NCI-H226 (cell line): ENCODE measurements at places on chromosomes 7 and 10.

- DNase-seq = no peak
Observed at GRCh38 chr7:157022681-157023588, 12.5 kb upstream of the MNX1 start.

GRCh38 chr10:34491678-34492077 lies 323.4 kb downstream of the PARD3 start:
- no peak for DNase-seq

- peak; percentile 71 for DNase-seq
Observed at GRCh38 chr10:17273403-17273802, 45.4 kb downstream of the VIM start.

- DNase-seq = peak; percentile 98
Observed at GRCh38 chr7:23713285-23714149, 3.5 kb downstream of the STK31 start.

DNA sequence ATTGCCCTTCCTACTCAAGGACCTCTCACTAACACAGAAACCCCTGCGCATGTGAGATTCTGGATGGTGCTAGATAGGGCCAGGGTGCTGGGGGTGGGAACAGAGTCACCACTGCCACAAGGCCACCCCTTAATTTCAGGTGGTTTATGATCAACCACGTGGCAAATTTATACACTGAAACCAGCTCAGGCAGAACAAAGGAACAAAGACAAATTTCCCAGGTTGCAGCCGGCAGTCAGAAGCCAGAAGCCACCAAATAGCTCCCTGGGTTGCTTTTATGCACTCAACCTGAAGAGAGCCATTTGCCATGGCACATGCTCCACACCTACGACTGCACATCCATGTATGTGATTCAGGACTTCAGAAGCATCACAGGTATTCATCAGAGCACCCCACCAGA lies 2.5 kb downstream of the VOPP1 start:
- no peak for DNase-seq

GRCh38 chr10:119199231-119199992 lies 8.0 kb upstream of the GRK5 start:
- DNase-seq = peak; percentile 36

DNA sequence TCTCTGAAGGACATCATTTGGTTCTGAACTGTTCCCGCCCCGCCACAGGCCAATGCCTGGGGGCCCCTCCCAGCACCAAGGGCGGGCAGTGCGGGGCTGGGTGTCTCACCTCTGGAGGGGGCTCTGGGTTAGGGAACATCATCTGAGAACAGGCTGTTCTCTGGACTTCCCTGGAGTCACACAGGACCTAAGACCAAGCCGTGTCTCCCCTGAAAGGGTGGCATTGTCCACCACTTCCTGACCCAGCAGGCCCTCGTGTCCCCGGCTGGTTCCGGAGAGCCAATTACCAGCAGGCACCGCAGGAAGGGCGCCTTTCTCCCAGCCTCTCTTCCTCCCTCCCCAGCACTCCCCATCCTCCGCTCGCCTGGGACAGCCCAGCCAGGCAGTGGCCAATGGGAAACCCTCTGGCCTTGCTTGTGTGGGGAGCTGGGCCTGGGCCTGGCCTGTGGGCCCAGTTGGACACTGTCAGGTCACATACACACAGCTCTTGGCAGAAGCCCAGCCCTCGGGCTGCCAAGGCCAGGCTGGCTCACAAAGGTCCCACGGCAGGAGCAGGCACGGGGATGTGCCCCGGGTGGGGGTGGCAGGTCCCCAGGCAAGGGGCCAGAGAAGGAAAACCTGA lies 119.5 kb downstream of the SPDYE5 start:
- DNase-seq = no peak

DNA sequence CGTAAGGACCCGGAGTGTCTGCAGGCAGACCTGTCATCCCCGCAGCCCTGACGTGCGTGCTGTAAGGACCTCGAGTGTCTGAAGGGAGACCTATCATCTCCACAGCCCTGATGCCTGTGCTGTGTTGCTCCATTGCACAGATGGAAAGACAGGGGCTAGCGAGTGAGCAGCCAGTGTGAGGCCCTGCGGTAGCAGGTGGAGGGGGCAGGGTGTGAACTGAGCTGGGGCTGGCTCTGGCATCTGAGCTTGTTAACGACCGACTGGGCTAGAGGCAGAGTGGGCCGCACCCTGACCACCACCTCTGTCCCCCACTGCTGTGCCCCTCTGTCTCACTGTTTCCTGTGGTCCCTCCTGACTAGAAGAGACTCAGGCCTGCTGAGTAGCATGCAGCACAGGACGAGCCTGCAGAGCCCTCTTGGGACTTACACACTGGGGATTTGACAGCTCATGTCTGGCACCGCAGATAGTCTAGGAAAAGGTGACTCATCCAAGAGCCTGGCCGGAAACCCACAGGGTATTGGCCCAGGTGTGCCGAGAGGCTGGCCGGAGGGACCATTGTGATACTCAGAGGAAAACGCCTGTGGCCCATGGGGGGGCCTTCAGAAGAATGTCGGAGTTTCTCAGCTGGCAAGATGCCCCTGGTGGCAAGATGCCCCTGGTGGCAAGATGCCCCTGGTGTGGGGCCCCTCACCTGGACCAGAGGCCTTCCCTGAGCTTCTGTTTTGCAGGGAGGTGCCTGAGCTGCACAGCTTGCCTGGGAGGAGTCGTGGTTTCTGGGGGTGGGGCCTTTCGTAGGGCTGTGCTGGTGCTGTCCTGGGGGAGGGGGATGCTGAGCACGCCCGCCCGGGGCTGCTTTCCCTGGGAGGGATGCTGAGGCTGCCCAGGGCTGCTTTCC lies 34.3 kb downstream of the INPP5A start:
- DNase-seq = peak; percentile 74

DNA sequence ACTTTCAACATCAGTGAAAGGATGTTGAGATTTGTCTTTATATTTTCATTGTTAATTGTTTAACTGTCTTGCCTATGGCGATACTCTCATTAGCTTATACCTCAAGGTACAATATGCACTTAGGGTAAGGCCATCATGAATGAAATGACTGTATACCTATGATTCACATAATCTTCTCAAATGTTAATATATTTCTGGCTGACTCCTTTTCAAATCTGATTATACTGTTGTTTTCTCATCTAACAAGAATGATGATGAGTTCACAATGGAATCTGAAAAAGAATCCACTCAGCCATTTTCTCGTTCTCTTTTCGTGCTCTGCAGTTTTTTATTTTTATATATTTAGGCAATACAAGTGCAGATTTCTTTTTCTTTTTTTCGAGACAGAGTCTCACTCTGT lies 159.1 kb downstream of the ARHGAP12 start:
- DNase-seq = peak; percentile 78

DNA sequence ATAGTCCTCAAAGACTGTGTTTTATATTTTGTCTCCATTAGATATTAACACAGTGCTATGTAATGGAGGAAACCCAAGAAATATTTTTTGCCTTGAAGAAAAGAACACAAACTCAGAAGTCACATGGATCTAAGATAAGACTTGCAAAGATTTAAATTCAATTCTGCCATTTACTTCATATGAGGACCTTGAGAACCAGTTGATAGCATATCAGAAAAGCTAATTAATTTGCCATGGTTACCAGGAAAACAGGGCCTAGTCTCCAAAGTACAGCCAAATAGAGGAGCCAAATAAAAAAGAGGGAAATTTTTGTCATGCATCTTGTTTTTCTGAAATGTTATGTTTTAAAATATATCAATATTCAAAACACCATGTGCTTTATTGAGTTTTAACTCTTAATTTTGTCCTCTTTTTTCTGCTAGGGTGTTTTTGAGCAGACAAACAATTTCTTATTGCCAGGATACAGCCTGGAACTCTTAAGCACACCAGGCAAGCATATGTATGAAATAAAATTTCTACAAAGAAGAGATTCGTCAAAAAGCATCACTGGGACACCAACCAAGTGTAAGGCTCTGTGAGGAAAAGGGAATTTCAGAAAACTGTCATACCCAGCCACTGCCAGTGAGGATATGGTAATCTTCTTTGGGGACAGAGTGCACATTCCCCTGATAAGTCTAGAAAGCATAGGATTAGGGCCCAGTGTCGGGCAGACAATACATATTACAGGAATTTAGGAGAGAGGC lies 10.6 kb upstream of the TOMM7 start:
- DNase-seq = no peak

DNA sequence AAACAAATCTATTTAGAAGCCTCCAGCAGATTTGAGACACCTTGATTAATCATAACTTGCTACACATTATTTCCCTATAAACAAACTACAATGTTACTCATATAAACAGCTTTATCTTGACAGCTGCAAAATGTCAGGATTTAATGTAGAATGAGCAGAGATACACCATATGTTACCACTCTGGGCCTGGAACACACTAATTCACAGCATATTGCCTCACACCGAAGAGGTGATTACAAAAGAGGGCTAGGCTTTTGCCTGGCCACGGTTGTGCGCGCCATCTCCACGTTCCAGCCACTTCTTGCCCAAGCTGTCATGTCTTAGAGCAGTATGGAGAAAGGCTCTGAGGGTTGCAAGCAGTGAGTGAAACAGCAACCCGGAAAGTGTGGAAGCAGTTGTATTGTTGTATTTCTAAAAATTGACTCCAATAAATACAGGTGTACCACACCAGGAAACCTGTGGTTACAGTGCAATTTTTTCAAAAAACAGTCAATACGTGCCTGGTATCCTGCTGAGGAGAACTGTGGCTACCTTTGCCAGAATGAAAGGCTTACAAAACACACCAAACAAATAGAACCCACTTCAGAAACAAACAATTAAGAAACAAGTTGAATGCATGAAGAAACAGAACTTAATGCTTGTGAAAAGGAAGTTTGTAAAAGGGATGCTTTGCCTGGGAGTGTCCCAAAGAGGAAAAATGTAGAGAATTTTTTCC lies 498.1 kb downstream of the PLXNA4 start:
- DNase-seq = no peak

DNA sequence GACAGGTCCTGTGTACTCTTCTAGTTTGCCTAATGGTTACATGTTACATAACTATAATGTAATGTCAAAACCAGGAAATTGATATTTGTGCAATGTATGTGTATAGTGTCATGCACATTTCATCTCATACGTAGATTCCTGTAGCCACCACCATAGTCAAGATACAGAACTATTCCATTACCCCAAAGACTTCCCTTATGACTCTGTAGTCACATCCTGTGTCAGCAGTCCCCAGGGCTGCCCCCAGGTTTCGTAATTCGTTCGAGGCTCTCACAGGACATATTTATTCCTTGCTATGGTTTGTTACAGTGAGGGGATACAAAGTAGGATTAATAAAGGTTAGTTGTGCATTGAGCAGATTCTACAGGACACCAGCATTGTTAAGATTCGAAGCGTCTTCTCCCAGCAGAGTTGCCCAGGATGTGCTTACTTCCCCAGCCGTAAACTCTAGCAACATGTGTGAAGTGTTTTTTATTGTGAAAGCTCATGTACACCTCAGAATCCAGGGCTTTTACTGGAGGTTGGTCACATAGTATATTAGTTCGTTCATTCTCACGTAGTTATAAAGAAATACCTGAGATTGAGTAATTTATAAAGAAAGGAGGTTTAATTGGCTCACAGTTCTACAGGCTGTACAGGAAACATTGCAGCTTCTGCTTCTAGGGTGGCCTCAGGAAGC lies 18.6 kb downstream of the RABGEF1 start:
- DNase-seq = no peak

GRCh38 chr7:106285855-106286492 lies 1.2 kb upstream of the NAMPT start:
- no peak for DNase-seq

DNA sequence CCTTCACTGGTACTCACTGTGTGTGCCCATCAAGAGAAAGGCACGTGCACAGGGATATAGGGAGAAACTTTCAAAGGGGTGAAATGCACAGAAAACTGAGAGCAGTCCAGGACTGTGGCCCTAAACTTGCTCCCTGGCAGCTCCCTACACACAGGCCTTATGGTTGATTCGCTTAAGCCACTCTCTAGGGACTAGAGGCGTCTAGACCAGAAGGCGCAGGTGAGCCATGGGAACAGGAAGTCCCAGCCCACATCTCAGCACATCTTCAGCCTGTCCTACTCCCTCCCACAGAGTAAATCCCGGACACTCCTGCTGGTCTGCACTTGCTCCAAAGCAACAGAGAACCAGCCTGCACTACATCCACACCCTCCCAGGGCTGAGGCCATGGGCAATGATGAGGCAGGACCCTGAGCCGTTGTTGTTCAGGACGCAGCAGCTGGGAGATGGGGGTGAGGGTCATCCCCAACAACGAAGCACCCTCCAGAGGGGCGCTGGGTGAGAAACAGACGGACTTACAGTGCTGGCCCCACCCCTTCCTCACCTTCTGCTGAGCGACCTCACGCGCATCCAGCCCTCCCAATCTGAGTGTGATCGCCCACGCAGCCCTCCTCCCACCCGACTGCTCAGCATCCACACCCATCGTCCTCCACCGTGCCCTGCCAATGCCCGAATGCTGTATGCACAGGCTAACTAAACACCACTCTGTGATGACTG lies 109.3 kb downstream of the TNS3 start:
- DNase-seq = no peak

- no peak for DNase-seq
Observed at GRCh38 chr10:121910673-121911420, 17.0 kb downstream of the ATE1 start.

- DNase-seq = no peak
Observed at GRCh38 chr7:39016609-39017008, 38.9 kb downstream of the POU6F2 start.

GRCh38 chr7:47095946-47096345 lies 486.0 kb downstream of the TNS3 start:
- DNase-seq = no peak

- DNase-seq = no peak
Observed at GRCh38 chr7:4682621-4683042, 537 bp downstream of the FOXK1 start.

DNA sequence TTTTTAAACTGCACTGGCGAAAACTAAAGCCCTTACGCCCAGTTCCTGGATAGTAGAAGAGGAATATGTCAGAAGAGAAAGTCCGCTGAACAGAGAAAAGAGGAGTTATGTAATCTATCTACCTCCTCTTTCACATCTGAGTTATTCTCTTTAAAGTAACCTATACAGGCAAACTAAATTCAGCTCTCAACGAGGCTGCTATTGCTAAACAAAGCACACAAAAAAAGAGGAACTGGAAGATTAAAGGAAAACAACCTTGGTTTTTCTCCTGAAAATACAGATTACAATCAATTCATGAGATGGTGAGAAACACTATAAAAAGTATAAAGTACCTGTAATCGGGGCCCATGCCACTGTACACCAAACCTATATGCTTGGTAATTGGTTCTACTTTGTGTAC lies 5.8 kb downstream of the PSMA2 start:
- no peak for DNase-seq

- no peak for DNase-seq
Observed at GRCh38 chr10:133052076-133052475, 35.6 kb upstream of the ADGRA1 start.

- peak; percentile 95 for DNase-seq
Observed at GRCh38 chr7:21941611-21942141, 4.0 kb downstream of the CDCA7L start.
